Left cardiac atrium (tissue), 4 donors: ENCODE measurements at places on chromosomes 3 and 15. TPM values are rescaled to one million over a fixed set of nuclear protein-coding genes. Genes with fewer than 3 reads are reported as not detected.

Gene GRIP2
- total RNA-seq, result 18.2 TPM

Gene NOX5
- total RNA-seq, result not detected

- no peak for DNase-seq
Observed at GRCh38 chr3:108292450-108292849, 3.9 kb upstream of the HHLA2 start.

DNA sequence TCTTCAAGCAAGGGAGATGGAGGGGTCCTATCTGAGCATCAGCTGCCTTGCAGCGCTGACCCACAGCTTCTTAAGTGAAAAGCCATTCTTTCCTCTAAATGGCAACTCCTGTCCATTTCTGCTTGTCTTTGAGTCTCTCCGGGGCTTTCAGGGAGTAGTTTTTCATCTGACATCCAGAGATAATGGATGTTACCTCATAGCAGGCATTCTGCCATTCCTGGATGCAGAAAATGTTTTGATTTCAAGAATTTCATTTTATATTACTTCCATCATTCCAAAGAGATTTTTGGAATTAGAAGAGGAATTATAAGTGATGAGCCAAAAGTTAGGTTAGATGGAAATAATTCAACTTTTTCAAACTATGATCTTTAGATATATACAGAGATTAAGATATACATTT is 44.9 kb upstream of the GABRG3 start:
- DNase-seq, result no peak

DNA sequence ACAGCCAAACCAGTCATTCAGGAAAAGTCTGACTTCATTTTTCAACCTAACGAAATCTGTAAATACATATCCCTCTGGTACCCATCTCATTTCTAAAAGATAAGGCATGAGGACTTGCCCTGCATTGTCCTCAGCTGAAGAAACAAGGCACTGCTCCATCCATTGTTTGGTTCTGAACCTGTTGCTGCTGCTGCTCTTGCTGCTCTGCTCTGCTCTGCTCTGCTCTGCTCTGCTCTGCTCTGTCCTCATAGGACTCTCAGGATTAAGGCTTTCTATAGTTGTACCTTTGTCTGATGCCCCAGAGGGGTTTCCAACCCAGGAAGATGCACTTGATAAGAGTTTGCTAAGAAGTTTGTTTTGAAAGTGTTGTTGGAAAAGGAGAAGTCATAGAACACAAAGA is 38.2 kb downstream of the CMSS1 start:
- no peak for DNase-seq
